ENCODE measurements at places on chromosomes 2 and 18.

GRCh38 chr18:55328301-55328700 lies 259.7 kb downstream of the TCF4 start:
- no peak for DNase-seq

- DNase-seq = no peak
These were observed 41.9 kb upstream of the AAK1 start for GRCh38 chr2:69685321-69686048.

GRCh38 chr2:140734992-140735391 lies 1395.8 kb downstream of the LRP1B start:
- DNase-seq = no peak

GRCh38 chr2:18588049-18588448 lies 1.3 kb downstream of the NT5C1B start:
- no peak for DNase-seq

GRCh38 chr2:126933711-126934091 lies 35.0 kb downstream of the TEX51 start:
- DNase-seq = no peak

DNA sequence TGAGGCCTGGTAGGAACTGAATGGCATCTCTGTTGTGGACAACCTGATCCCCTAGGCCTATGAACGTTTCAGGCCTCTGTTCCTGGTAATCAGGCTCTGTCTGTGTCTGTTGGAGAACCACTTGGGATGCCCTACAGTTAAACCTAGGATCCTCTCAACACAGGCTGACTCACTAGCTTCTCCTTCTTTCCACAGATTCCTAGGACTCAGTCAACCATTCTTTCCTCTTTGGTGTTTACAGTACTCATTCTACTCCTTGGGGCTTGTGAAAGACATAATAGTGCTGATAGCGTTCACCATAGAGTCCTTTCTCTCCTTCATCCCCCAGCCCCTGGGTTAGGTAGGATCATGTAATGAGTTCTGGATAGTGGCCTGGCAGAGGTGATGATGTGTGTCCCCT lies 544.3 kb downstream of the METTL4 start:
- DNase-seq = no peak

GRCh38 chr2:71143782-71144181 lies 13.3 kb downstream of the MPHOSPH10 start:
- DNase-seq = no peak

- DNase-seq = no peak
These were observed 164.2 kb upstream of the KLHL14 start for GRCh38 chr18:32937066-32937465.

GRCh38 chr2:28423856-28424605 lies 31.4 kb downstream of the FOSL2 start:
- DNase-seq = no peak

DNA sequence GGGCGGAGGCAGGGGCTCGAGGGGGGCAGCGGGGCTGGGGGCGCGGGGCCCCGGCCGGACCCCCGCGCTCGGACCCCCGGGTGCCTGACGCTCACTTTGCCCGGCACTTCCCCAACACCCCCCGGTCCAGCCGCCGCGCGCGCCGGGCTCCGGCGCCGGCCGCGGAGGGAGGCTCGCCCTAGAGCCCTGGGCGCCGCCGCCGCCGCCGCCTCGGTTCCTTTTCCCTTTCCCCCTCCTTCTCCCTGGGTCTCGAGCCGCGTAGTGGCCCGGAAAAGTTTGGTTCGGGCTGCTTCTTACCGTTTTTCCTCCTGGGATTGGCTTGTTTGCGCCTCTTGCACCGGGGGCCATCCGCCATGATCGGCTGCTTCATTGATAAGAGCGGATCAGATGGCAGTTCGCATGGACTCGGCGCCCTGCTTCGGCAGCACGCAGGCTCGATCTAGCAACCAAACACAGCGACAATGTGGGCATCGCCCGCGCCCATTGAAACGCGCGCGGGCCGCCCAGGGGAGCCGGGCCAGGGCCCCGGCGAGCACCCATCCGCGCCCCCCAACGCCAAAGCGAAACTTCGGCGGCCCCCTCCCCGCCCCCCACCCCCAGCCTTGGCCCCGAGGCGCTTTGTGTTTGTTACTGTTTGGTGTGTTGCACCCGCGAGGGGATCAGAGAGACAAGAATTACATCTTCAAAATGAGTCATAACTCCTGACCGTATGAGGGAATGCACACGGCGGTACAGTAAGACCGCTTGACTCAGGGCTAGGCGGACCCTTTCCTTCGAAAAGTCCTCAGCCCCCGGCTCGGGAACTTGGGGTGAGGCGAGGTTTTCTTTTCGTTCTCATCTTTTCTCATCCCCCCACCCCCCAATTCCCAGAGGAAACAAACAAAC lies 2.7 kb downstream of the ZEB2 start:
- no peak for DNase-seq

DNA sequence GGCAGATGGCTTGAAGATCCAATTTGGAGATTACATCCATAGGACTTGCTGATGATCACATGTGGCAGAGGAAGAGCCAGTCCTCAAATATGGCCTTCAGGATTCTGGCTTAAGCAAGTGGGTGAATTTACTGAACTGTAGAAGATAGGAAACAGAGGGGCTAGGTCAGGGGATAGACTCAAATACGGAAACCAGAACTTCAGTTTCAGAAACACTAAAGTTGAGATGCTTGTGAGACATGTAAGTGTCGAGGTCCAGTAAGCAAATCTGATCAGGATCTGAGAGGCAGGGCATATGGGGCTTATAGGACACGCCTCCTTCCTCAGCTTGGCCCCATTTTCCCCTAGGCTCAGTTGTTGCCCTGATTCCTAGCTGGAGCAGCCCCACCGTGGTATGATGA lies 107.7 kb downstream of the LBH start:
- DNase-seq = no peak

DNA sequence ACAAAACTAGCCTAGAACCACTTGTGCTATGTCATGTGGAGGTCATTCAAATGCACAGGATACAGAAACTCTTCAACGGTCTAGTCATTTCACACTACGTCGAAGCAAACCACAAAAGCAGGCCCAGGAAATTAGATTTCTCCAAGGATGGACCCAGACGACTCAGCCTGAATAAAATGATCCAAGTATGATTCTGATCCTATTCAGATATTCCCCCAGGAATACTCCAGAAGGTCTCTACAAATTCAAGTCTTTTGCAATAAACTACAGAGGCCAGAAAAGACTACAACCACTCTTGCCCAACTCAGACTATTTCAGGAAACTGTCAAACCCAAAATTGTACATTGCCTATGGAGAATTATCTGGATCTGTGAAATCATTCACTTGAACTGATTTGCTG lies 422.5 kb downstream of the METTL4 start:
- no peak for DNase-seq

DNA sequence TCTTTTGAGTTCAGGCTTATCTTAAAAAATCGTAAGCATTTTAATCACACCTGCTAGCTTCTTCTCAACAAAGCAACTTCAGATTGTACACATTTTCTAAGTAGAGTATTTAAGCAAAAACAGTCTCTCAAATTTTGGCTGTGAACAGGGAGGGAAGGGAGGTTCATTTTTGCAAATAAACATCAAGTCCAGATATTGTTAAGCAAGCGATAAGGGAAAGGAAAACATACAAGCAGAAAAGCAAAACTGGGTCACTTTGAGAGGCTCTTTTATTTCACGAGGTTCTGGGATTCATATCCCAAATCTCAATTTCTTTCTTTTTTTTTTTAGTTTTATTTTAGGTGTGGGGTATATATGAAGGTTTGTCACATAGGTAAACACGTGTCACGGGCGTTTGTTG lies 79.9 kb downstream of the SLC25A12 start:
- no peak for DNase-seq

DNA sequence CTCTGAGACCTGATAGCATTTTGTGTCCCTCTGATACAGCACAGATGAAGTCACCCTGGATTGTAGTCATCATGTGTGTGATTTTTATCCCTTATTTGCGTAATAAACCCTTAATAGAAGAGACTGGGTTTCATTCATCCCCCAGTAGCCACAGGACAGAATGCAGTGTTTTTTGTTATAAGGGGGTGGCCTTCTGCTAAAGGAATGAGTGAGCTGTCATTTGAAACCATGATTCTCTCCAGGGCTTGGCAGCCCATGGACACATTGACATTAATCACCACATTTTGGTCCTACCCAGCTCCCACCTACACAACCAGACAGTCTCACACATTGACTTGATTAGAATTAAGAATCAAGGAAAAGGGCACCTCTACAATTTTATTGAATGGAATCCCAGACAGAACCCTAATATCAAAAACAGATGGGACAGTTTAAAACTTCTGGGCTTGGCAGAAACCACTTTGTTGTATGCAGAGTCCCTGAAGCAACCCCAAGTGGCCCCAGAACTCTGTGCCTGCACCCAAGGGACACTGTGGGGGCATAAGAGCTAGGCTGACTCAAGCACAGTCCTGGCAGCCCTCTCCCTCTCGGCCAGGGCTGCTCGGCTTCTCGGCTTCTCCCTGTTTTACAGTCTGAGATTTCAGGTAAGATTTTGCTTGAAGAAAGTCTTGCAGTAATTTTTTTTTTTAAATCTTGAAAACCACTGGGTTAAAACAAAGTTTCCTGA lies 254.0 kb upstream of the SLC14A2 start:
- DNase-seq = no peak

GRCh38 chr2:109270505-109271312 lies 141.7 kb downstream of the SH3RF3 start:
- no peak for DNase-seq

GRCh38 chr2:10915236-10915635 lies 3.5 kb downstream of the KCNF1 start:
- no peak for DNase-seq

GRCh38 chr18:63152791-63153190 lies 166.8 kb downstream of the BCL2 start:
- no peak for DNase-seq

DNA sequence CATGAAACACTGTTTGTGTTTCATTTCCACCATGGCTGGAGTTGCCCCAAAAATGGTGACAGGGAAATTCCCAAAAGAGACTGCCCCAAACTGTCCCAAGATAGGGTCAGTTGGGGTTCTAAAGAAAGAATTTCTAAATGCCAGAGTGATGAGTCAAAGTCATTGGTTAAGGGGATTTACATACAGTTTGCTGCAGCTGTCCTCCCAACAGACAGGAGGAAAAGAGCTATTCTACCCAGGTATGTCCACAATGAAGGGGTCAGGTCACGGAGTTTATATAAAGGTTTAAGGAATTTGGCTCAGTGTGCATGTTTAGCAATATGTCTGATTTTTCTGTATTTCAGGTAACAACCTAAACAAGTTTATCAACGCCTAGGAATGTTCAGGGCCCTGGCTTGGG lies 344.1 kb downstream of the TDRD15 start:
- DNase-seq = no peak

GRCh38 chr2:152155209-152155608 lies 20.4 kb downstream of the STAM2 start:
- DNase-seq = no peak

GRCh38 chr18:75276818-75277609 lies 66.4 kb downstream of the TSHZ1 start:
- no peak for DNase-seq

GRCh38 chr18:31931163-31931885 lies 11.6 kb downstream of the TRAPPC8 start:
- no peak for DNase-seq

DNA sequence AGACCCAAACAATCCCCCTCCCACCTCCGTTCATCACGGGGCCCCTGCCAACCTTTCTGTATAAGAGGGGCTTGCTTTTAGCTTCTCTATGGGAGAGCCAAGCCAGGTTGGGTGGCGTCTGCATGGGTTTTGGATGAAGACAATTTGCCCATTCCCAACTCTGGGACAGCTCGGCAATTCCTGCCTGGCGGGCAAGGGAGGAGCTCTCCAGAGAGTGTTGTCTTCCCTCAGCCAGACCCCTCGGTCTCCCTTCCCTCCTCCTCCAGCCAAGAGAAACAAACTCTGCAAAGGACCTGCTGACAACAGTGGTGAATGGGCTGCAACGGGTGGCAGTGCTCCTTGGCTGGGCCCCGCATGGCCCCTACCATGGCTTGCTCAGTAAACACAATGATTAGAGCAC lies 267.2 kb upstream of the HDAC4 start:
- DNase-seq = no peak

DNA sequence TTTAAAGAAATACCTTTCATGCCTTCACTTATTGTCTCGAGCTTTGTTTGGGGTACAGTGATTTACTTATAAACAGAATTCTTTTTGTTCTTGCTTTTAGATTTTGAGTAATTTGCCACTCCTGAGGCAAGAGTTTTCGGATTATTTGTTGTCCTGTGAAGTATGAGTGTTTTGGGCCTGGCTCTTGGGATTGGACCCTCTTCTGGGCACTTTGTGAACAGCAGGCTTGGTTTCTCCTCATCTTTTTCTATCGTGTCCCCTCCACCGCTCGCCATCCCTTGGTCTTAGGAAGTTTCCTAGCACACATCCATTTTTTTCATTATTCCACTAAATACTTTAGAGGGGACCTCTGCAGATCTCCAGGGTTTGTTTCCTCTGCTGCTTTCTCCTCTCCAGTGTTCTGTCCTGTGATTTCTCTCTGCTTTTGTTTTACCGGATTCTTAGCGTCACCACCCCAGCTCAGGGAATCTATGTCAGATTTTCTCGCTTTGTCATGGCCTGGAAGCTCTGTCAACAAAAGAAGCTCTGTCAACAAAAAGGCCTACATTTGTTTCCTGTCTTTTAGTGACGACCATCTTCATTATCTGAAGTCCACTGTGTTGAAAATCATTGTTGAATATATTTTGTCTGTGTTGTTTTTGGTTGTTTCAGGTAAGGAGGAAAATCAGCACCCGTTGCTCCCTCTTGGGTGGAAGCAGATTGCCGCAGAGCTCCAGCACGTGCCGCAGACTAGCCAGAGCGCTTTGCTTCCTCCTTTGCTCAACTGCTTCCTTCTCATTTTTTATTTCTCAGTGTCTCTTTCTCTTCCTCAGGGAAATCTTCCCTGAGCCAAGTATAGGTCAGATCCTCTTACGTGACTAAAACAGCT lies 27.8 kb downstream of the ANKRD62 start:
- no peak for DNase-seq

Measured in cortex of kidney (tissue), 1 donor.